ENCODE measurements at places on chromosomes 3 and 15.
A peak's percentile ranks its signal among the peaks of the same experiment; 100 is the strongest.

- DNase-seq, result no peak
Measured at GRCh38 chr15:75353604-75354003, 6.8 kb downstream of the NEIL1 start.

DNA sequence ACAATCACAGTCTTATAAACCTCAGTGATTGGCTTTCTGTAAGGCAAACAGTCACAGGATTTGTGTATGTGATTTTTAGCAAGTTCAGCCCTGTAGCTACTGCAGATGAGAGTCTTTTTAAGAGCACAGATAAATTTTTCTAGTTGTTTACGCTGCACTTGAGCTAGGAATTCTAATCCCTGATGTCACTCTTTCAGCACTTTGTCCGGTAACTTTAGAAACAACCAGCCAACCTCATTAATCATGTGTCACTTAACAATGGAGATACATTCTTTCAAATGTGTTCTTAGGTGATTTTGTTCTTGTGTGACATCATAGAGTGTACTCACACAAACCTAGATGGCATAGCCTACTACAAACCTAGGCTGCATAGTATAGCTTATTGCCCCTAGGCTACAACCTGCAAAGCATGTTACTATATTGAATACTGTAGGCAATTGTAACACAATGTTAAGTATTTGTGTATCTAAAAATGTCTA, 36.8 kb upstream of the GOLGA6L2 start:
- no peak for DNase-seq

GRCh38 chr15:37619358-37620042, 314.9 kb upstream of the TMCO5A start:
- no peak for DNase-seq

GRCh38 chr15:43439268-43439667, 53.7 kb downstream of the TP53BP1 start:
- no peak for DNase-seq

DNA sequence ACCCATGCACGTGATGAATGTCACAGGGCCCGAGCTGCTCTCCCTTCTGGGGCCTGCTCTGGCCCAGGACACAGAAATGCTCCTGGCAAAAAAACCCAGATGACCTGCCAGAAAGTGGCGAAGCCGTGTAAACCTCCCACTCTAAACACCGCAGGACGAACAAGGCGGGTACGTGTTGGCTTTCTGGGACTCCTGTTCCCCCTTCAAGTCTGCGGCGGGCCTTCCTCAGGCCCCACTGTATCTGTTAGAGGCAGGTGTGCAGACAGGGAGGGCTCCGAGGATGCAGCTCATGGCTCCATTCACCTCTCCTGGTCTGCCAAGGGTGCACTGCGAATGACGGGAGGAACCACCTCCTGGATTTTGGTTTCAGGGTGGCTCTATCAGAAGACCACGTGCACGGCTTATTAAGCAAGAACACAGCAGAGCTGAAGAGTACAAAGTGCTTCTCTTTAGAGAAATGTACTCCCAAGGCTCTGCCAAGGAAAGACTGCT, 173.8 kb downstream of the ADAMTS17 start:
- DNase-seq, result no peak

GRCh38 chr15:29162411-29162810, 107.2 kb downstream of the NSMCE3 start:
- DNase-seq, result no peak

DNA sequence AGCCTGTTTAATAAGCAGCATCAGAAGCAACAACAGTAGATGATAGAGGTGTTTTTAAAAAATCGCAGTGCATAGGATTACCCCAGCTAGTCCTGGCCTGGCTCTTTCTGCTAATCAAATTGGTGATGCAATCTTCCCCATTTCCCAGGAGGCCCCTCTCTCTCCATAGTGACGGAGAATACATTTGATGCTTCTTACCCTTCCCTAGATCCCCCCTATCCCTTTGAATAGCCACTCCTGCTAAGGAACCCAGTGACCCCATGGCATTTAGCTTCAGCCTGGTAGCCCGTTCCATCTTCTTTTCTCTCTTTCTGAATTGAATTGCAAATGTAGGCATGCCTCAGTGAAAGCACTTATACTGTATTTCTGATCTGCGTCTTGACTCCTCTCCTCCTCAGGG, 223.6 kb upstream of the GAP43 start:
- DNase-seq, result no peak

GRCh38 chr3:153289334-153289808, 127.3 kb downstream of the RAP2B start:
- no peak for DNase-seq

DNA sequence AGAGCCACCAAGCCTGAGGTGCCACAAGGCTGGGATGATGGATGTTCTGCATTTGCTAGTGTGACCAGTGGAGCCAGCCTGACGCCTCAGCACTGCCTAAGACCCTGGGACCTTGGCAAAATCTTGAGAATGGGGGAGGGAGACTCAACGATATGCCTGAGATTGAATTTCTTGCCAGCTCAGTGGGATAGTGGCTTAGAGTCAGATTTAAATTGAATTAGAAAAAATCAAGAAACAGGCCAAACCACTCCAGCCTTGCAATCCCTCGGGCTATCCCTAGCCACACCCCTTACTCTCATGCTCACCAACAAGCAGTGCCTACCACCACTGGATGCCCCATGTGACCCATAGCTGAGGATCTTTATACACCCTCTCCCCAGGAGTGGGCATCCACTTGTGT, 18.7 kb upstream of the PDE8A start:
- DNase-seq, result no peak

DNA sequence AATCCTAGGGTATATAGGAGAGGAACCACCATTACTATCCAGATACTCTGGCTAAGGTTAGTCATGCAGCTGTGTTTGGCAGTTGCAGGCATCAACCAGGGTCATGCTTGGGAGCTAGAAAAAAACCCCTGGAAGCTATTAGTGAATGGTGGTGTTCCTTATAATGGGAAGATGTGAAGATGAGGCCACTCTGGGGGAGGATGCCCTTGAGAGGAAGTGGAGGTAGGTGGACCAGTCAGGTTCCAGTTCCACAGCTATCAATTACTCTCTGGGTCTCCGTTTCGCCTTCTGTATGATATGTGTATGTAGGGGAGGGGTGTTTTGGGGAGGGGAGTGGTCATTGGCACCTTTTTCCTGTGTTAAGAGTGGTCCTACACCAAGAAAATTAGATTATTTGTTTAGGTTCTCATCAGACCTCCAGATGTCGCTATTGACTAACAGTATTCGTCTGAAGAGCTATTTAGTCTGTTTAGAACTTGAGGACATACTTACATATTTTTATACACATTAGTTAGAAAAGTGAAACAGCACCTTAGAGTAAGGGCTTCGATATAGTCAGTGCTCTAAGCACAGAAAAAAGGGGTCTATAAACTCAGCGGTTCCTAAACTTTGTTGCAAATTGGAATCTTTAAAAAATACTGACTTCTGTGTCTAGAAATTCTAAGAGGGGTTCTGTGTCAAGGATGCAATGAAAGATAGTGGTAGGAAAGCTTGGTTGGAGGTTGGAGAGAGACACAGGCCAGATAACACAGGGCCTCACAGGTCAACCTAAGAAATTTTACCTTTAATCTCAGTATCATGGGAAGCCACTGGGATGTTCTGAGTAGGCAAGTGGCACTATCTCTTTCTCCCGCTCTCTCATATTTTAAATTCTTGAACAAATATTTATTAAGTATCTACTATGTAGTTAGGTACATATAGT, 9.1 kb upstream of the HPS3 start:
- DNase-seq, result no peak

- no peak for DNase-seq
Measured at GRCh38 chr3:78260388-78260787, 1220.5 kb downstream of the ROBO2 start.

DNA sequence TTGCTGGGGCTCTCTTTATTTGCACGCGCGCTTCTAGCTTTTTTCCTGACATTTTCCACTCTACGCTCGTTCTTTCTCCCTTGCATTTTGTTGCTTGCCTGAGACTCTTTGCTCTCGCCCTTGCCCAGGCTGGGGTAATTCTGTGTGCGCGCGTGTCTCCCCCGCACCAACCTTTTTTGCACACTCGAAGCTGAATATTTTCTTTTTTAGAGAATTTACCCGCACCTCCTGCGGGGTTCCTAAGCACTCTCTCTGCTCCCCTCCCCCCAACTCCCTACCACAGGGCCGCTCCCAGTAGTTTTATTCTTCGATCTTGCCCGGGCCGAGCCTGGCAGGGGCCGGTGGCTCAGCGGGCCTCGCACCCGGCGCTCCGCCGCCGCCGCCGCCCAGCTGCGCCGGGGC, 732 bp downstream of the FAM43A start:
- DNase-seq, result peak; percentile 17

DNA sequence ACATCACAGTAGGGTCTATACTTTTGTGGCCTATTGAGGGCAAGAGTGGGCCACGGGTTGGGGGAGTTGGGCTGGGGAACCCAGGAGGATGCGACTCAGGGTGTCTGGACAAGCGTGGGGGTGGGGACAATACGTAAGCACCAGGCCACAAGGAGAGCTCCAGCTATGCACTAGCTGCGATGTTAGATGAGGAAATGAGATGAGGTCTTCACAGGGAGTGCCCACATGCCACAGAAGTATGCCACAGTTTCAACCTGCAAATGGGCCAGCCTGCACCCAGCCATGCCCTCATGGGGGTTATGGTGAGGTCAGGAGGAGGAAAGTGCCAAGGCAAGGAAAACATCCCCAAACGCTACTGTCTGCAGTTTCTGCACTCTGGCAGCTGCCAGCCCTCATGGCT, 30.5 kb downstream of the CACNA2D2 start:
- no peak for DNase-seq

DNA sequence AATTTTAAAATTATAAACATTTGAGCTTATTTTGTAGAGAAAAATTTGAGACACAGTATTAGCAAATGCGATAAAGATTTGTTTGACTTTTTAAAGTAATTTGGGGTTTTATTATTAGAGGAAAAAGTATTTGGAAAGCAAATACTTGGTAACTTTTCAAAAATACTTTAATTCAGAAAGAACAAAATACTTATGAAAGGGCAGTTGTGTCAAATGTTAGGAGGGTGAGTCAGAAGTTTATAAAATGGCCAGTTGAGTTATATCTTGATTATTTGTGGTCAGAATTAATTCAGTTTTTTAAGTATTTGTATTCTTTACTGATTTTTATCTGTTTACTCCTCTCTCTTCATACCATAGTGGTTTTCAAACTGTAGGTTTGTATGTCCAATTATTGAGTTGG, 12.1 kb downstream of the LACTB start:
- DNase-seq, result no peak

DNA sequence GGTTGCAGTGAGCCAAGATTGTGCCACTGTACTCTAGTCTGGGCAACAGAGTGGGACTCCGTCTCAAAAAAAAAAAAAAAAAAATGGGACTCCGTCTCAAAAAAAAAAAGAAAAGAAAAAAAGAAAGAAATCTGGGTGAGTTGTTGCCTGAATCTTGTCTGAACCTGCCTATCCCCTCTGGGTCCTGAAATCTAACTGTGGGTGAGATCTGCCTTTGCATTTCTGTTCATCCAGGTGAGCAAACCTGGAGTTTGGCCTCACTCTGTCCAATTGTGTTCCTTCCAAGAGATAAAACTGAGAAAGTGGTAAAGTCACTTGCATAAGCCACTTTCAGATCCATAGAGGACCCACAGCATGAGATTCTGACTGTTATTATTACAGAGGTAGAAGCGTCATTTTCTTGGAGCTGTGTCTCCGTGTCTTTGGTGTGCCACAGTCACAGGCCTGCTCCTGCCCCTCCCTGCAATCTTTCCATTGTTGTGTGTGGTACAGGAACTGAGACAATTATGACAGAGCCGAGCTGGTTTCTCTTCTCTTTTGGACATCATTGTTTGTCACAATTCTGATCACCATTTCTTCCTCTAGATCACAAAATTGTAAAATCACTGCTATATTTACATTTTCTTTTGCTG, 235.9 kb downstream of the LPP start:
- peak; percentile 45 for DNase-seq

DNA sequence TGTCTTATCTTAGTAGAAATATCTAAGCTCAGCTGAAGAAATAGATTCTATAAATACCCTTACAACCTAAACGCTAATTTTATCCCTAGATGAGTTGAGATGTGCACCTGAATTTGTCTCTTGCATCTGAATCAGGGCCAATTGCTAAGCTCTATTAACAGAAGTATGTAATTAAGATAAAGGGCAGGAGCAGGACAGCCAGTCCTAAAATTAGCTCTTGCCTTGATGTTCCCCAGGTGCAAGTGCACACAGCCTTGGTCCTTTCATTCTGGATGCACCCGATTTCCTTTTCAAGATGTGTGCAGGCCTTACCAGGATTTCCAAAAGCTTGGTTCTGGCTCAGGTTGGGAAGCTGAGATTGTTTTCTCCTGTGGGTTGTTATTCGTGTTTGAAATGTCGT, 52.4 kb downstream of the MAGI1 start:
- no peak for DNase-seq

- DNase-seq, result no peak
Measured at GRCh38 chr3:184336547-184337398, 627 bp upstream of the FAM131A start.

- no peak for DNase-seq
Measured at GRCh38 chr3:58998476-58999117, 51.2 kb downstream of the CFAP20DC start.

- DNase-seq, result no peak
Measured at GRCh38 chr3:59660376-59660775, 610.6 kb upstream of the CFAP20DC start.

- no peak for DNase-seq
Measured at GRCh38 chr3:53944028-53944427, 52.4 kb upstream of the SELENOK start.

- no peak for DNase-seq
Measured at GRCh38 chr15:66591322-66591862, 25.6 kb upstream of the LCTL start.

DNA sequence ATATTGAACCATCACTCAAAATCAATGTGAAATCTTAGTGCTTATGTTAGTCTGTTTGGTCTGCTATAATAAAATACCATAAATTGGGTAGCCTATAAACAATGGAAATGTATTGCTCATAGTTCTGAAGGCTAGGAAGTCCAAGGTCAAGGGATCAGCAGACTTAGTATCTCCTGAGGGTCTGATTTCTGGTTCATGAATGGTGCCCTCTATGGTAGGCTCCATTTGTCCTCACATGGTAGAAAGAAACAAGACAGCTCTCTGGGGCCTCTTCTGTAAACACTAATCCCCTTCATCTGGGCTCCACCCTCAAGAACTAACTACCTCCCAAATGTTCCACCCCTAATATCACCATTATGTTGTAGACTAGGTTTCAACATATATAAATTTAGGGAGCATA, 15.0 kb upstream of the EOMES start:
- no peak for DNase-seq
